ENCODE measurements at places on chromosomes 5 and 9.
A peak's percentile ranks its signal among the peaks of the same experiment; 100 is the strongest.

GRCh38 chr5:66769030-66769733 is 173.0 kb downstream of the MAST4 start:
- DNase-seq: no peak

DNA sequence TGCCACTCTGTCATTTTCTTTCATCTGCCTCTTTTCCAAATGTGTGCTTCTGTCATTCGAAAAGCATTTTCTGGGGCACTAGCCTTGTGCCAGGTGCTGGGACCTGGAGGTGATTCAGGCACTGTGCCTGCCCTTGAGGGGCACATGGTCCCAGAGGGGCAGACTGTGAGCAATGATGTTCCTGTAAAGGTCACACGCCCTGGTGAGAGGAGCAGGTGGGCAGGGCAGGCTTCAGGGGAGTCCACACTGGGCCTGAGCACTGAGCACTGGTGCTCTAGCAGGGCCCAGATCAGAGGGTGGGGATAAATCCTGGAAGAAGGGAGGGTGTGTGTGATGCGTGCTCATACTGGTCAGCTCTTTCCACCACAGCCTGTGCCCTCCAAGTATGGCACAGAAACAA is 77.8 kb downstream of the COL15A1 start:
- DNase-seq: no peak

- no peak for DNase-seq
Observed at GRCh38 chr9:2790466-2790865, 53.4 kb downstream of the PUM3 start.

DNA sequence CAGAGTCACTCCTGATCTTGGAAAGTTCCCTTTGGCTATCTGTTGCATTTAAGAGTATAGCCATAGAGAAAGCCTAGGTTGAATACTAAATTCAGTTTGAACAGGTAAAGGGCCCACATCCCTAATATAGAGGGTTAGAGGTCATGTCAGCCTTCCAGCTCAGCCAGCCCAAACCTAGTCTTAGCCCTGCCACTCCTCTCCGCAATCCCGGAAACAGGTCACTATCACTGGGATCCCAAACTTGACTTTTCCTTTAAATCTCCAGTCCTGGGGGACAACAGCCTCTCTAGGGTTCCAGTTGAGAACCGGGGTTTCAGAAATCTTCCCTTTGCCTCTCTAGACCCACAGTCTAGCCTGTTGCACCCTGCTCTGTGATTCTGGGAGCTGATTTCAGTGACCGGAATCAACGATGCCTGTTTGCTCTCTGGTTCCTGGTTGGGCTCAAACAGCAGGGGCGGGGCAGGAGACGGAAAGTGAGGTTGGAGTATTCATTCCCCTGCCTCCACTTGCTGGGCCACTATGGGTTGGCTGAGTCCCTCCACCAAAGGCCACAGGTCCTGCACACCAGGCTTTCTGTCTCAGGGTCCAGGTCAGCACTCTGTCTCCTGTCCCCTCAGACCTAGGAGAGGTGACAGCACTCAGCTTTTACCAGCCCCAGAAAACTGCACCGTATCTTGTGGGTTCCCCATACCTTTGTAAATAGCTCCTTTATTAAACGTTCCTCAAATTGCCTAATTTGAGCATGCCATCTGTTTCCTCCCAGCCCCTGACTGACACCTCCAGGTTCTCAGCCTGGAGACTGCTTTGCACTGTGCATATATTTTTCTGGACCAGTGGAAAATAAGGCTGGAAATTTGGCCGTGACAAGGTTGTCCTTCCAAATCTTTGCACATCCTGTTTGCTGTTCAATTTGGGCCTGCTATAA is 23.8 kb upstream of the CPEB4 start:
- no peak for DNase-seq

GRCh38 chr9:85630676-85631075 is 111.1 kb downstream of the AGTPBP1 start:
- DNase-seq: no peak

DNA sequence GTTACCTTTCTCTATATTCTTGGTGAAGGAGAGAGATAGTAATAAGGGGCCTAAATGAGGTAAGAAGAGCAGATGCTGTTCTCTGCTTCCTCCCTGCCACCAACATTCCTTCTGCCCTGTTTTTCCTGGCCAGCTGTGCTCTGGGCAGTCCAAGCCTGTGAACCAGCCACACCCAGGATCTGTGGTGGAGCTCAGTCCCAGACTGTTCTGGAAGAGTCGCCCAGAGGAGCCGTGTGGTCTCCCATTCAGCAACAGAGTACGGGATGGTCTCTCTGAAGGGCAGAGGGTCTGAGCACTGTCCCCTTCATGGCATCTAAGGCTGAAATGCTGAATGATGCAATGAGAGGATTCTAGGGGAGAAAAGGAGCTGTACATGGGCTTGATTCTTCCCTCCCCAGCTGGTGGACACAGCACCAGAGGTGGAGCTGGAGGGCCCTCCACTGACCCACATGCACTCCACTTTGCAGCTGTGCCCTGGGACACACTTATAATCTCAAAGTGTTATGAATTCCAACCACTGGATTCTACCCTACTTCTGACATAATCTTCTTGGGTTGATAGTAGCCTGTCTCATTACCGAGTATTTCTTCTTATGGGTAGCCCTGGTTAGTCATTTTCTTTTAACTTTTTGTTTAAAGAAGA is 70.8 kb upstream of the RPS23 start:
- DNase-seq: peak; percentile 76

GRCh38 chr9:32291370-32291769 is 93.1 kb upstream of the ACO1 start:
- no peak for DNase-seq

- DNase-seq: no peak
Observed at GRCh38 chr5:77990020-77990419, 213.9 kb upstream of the TBCA start.

- no peak for DNase-seq
Observed at GRCh38 chr9:14085810-14086209, 228.1 kb downstream of the NFIB start.

GRCh38 chr5:179451114-179451827 is 99.1 kb upstream of the RUFY1 start:
- DNase-seq: no peak
